ENCODE measurements at places on chromosomes 3 and 15. TPM values are rescaled to one million over a fixed set of nuclear protein-coding genes. Genes with fewer than 3 reads are reported as not detected.

- H3K27ac ChIP-seq = no peak overlapping the region
- no peaks in the 10 kb centered on the region for H3K4me1 ChIP-seq
- no peaks in the 10 kb centered on the region for H3K27me3 ChIP-seq
- H3K4me3 ChIP-seq = no peak overlapping the region
Measured at GRCh38 chr3:86895202-86895601, 95.7 kb downstream of the VGLL3 start.

DNA sequence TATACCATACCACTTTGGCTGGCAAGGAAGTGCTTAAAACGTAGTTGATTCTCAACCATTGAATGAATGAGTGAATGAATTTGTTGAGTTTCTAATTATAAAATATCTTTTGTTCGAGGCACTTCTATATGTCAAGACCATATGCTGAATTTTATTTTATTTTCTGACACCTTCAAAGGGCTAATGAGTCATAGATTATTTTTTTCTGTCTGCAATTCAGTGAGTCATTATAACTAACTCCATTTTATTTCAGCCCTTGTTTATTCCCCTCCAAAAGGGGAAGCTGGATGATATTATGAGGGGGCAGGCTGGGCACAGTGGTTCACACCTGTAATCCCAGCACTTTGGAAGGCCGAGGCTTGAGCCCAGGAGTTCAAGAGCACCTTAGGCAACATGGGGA lies 142.4 kb downstream of the P2RY1 start:
- no peak for DNase-seq
- peaks cover 8% of the 10 kb centered on the region for H3K27me3 ChIP-seq
- H3K36me3 ChIP-seq = no peaks in the 10 kb centered on the region

DNA sequence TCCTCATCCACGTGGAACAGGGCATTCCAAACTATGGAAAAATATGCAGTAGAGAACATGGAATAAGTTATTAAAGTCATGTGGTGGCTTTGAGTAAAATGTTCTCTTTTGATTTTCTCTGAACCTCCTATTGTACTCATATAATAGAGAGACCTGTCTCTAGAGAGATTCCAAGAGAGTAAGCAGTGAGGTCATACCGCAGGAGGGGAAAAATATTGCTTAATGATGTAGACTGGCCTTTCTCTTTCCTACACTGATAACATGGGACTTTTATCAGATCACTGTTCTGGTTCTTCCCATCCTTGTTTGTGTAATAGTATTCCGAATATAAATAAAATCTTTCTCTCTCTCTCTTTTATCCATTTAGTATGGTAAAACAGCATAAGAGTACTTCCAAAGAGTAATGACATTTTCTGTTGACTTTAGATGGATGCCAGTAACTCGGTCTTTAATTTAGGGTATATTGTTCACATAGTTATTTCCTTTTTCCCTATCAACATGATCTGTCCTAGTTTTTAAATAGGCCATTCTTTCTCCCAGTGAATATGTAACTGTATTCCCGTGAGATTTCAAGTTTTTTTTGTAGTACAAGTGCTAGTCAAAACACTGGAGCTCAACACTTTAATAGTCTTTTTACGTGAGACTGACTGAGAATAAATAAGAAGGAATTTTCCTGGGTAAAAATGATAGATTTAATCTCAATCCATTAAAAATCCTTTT lies 814.0 kb upstream of the LMCD1 start:
- no peak for DNase-seq
- H3K4me1 ChIP-seq = no peaks in the 10 kb centered on the region
- no peak overlapping the region for H3K4me3 ChIP-seq
- no peaks in the 10 kb centered on the region for H3K36me3 ChIP-seq
- no peaks in the 10 kb centered on the region for H3K27me3 ChIP-seq

GRCh38 chr3:162569314-162569713 lies 1072.7 kb downstream of the OTOL1 start:
- no peaks in the 10 kb centered on the region for H3K27me3 ChIP-seq
- no peak overlapping the region for H3K4me3 ChIP-seq
- no peaks in the 10 kb centered on the region for H3K36me3 ChIP-seq
- no peak overlapping the region for H3K27ac ChIP-seq
- no peak for DNase-seq

DNA sequence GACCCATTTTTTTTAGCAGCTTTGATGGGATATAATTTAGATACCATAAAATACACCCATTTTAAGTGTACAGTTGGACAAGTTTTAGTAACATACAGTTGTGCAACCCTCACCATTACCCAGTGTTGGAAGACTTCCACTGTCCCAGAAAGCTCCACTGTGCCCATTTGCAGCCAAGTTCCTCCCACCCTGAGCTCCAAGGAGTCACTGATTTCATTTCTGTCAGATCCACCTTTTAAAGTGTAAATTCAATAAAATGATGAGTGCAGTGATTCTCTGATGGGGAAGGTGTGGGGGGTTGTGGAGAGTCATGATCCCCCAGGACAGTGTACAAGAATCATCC lies 93.2 kb upstream of the IGF1R start:
- H3K27ac ChIP-seq = no peak overlapping the region
- no peak overlapping the region for H3K4me3 ChIP-seq
- no peaks in the 10 kb centered on the region for H3K4me1 ChIP-seq
- H3K27me3 ChIP-seq = peaks cover 7% of the 10 kb centered on the region

GRCh38 chr15:90539789-90540188 lies 10.1 kb downstream of the CRTC3 start:
- H3K36me3 ChIP-seq = peaks cover 34% of the 10 kb centered on the region
- no peak overlapping the region for H3K27ac ChIP-seq
- H3K4me3 ChIP-seq = no peak overlapping the region
- H3K4me1 ChIP-seq = peaks cover 32% of the 10 kb centered on the region

DNA sequence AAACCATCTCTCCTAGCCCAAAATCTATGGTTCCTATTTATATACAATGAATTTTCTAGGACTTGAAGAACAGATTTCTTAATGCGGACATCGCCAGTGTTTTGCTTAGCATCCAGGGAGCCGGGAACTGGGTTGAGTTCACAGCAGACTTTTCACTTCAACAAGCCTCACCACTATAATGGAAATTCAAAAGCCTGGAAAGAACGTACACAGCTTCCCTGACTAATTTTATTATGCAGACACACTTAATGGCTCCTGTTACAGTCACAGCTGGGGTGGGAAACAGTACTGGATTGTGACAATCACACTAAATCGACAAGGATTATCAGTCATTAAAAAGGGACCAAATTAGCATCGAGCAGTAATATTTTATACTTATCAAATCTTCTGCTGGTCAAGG lies 129.2 kb upstream of the BNIP2 start:
- H3K4me1 ChIP-seq = no peaks in the 10 kb centered on the region
- H3K27me3 ChIP-seq = peaks cover 18% of the 10 kb centered on the region
- H3K36me3 ChIP-seq = no peaks in the 10 kb centered on the region
- no peak overlapping the region for H3K27ac ChIP-seq
- no peak overlapping the region for H3K4me3 ChIP-seq

The CLDN1 gene
- total RNA-seq = not detected

DNA sequence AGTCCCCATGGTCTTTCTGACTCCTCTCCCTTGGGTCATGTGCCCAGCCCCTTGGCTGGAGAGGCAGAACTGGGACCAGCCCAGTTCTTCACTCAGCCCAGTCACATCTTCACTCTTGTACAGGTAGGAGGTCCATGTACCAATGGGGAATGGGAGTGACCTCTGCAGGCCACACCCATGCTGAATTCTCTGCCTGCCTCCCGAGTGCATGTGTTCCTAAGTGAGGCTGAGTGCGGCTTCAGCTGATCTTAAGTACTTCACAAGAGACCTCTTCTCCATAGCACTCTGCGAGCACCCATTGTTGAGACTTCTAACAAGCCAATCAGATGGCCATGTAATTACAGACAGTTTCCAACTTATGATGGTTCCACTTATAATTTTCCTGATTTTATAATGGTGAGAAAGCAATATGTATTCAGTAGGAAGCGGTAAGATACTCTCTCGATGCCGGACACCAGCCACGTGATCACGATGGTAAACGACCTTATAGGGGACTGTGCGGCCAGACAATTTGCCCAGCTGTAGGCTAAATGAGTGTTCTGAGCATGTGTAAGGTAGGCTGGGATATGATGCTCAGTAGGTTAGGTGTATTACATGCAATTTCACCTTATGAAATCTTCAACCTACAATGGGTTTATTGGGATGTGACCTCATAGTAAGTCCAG lies 112.1 kb downstream of the KLF13 start:
- peaks cover 87% of the 10 kb centered on the region for H3K4me1 ChIP-seq
- H3K4me3 ChIP-seq = no peak overlapping the region
- no peaks in the 10 kb centered on the region for H3K27me3 ChIP-seq
- no peaks in the 10 kb centered on the region for H3K36me3 ChIP-seq
- no peak for DNase-seq

GRCh38 chr15:33215941-33216872 lies 21.7 kb upstream of the FMN1 start:
- H3K36me3 ChIP-seq = no peaks in the 10 kb centered on the region
- no peak overlapping the region for H3K4me3 ChIP-seq
- H3K27ac ChIP-seq = no peak overlapping the region

DNA sequence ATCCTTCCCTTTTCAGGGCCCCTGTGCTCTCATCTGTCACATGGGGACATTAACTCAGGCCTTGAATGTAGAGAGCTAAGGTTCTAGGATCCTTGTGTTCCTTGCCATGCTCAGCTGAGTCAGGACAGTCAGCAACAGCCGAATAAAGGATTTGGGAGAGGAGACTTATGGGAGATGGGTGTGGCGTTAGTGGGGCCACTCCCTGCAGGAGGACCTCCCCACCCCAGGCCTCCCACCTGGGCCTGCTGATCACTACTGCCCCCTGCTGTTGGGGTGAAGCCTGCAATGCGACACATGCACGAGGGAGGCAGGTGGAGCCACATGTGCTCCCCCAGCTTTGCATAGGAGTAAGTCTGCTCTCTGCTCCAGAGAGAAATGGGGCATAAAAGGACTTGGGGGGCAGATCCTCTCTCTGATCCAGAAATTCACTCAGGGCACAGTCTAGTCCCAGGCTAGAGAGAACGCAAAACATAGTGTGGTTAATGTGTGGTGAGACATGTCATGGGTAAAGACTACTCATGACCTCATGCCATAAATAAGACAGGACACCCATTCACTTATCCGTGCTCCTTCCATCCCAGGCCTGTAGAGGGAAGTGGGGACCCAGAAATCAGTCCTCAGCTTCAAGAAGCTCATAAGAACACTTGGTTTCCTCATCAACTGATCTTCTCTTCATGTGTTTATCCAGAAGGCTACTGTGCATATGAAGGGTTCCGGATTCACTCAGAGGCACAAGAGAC lies 19.4 kb downstream of the RBP1 start:
- no peaks in the 10 kb centered on the region for H3K36me3 ChIP-seq
- no peak overlapping the region for H3K27ac ChIP-seq
- no peaks in the 10 kb centered on the region for H3K27me3 ChIP-seq

- H3K27ac ChIP-seq = no peak overlapping the region
- no peak overlapping the region for H3K4me3 ChIP-seq
- no peaks in the 10 kb centered on the region for H3K36me3 ChIP-seq
- no peak for DNase-seq
Measured at GRCh38 chr3:160667452-160667851, 9.5 kb upstream of the ARL14 start.

DNA sequence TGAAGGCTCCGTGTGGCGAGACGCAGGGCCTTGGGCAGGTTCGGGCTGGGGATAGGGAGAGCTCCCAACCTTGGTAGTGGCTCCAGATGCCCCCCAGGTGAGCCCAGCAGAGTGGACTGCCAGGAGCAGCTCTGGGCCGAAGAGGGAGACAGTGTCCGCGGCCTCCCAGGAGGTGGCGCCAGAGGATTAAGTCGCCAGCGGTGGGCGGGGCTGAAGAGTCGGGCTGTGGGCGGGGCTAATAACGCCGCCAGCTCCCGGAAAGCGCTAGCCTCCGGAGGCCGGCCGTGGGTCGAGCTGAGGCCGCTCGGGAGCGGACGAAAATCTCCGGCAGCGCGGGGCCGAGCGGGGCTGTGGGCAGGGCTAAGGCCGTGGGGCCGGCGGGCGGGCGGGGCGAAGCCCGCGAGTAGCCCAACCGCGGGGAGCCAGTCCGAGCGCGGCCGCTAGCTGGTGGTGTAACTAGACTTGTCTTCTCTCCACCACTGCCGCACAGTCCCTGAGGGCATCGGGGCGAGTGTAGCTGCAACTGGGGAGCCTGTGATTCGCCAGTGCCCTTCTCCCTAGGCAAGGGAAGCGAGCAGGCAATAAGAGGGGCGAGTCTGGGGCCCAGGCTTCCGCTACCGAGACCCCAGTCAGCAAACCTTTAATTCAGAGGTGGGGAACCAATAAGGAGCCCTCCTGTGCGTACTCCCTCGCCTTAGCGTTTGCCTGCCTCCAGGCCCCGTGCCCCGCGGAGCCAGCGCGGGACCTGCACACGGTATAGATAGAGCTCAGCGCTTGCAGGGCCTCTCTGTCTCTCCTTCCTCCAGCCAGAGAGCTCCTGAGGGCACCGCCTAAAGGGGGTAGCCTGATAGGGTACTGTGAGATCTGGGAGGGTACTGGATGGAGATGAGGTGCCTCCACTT lies 14.4 kb upstream of the BSN start:
- peaks cover 11% of the 10 kb centered on the region for H3K27me3 ChIP-seq
- H3K36me3 ChIP-seq = no peaks in the 10 kb centered on the region
- peak; percentile 93 for DNase-seq
- peak overlapping the region; percentile 46 for H3K27ac ChIP-seq

GRCh38 chr3:191987831-191988350 lies 526.9 kb downstream of the PYDC2 start:
- no peaks in the 10 kb centered on the region for H3K36me3 ChIP-seq
- peaks cover 2% of the 10 kb centered on the region for H3K27me3 ChIP-seq
- peaks cover 3% of the 10 kb centered on the region for H3K4me1 ChIP-seq
- DNase-seq = no peak
- H3K4me3 ChIP-seq = no peak overlapping the region

- DNase-seq = no peak
- H3K27ac ChIP-seq = no peak overlapping the region
- H3K4me1 ChIP-seq = peaks cover 23% of the 10 kb centered on the region
- peaks cover 4% of the 10 kb centered on the region for H3K27me3 ChIP-seq
- H3K36me3 ChIP-seq = no peaks in the 10 kb centered on the region
Measured at GRCh38 chr3:194870394-194871110, 184.9 kb downstream of the FAM43A start.

DNA sequence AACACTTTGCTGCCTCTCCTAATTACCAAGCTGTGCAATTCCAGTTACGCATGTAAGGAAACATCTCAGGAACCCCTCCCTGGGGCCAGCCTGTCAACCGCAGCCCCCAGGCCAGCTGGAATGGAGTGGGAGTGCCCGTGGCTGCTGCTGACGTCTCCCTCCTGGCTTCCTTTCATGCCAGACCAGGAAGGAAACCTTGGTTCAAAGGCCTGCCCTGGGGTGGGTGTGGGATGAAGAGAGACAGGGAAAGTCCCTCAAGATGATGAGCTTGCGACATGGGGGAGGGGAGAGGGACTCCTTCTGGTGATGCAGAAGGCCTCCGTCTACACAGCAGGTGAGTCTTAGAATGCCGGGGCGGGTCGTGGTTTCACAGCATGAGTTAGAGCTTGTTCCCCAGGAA lies 11.4 kb upstream of the CYP11A1 start:
- DNase-seq = no peak
- no peaks in the 10 kb centered on the region for H3K36me3 ChIP-seq
- H3K4me3 ChIP-seq = no peak overlapping the region
- peak overlapping the region; percentile 13 for H3K27ac ChIP-seq
- no peaks in the 10 kb centered on the region for H3K27me3 ChIP-seq

- no peak overlapping the region for H3K4me3 ChIP-seq
- H3K4me1 ChIP-seq = no peaks in the 10 kb centered on the region
- H3K27ac ChIP-seq = no peak overlapping the region
Measured at GRCh38 chr15:92613841-92614240, 41.7 kb downstream of the FAM174B start.
